ENCODE measurements at places on chromosomes 12 and 14.

- DNase-seq, result no peak
These were observed 218.8 kb downstream of the DAD1 start for GRCh38 chr14:22370084-22370847.

DNA sequence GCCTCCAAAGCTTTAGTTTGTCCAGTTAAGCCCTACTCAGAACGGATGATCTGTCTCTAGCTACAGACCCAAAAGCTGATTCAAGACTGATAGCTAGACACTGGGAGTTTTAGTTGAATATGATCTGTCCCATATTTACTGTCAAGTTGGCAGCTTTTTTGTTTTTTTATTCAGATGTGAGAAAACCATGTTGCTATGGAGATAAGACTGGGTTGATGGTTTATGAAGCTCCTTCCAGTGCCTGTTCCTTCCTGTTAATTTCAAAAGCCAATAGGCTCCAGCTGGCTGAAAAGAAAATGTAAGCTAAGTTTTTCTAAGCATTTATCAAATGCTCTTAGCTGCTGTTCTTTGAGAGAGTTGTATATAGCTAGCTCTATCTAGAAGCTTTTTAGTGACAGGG lies 4.7 kb downstream of the DYNLL1 start:
- no peak for DNase-seq

DNA sequence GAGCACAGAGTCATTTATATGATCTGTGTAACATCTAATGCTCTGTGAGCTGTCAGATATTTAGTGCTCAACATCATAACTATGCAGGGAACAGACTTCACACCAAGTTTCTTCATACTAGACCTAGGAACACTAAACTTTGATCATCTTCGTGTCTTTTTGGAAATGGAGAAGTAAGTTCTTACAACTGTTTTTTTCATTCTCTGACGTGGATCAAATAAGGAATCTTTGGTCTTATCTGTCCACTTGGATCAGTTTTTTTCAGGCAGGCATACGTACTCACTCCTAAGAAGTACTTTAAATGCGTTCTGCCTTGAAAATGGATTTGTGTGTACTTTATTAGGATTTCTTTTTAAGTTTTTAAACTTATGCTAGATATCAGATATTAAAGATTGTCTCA lies 191.0 kb downstream of the FBXL14 start:
- DNase-seq, result no peak

DNA sequence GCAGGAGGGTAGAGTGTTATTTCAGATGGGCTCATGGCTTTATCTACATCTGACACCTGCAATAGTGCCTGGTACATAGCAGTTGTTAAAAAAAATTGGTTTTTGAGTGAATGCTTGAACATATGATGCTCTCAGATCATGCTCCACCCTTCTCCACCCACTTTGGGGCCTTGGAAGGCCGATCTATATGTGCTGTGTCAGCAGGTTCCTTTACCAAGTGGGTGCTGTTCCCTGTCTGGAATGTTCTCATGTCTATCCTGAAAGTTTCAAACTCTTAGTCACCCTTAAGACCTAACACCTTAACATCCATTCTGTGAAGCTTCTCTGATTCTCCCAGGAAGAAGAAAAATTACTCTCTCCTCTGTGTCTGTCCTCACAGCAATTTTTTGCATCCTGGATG lies 556.3 kb upstream of the TBX3 start:
- no peak for DNase-seq

GRCh38 chr14:31059152-31059924 lies 33.2 kb upstream of the STRN3 start:
- no peak for DNase-seq

DNA sequence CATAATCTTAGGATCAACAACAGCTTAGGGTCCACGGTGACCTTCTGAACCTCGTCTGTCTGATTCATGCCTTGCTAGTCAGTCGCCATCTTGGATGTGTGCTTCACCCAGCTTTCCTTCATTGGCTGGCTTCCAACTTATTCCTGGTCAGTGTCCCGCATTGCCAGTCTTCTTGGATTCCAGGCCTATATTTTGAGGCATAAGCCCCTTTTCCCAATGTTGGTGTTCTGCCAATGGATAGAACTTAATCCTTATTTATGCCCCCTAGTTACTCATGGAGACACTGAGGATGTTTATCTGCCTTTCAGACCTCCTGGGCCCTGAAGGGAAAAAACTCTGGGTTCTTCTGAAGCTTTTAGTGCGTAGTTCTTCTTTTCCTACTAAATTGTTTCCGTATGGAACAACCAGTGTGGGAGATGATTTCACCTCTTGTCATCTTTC lies 5.8 kb downstream of the JDP2 start:
- no peak for DNase-seq

All from SW480 (cell line).